Cardiac fibroblast (primary cell): ENCODE measurements at places on chromosomes 1 and 21.

- peak; percentile 55 for DNase-seq
Observed at GRCh38 chr1:171984850-171985485, 143.7 kb downstream of the DNM3 start.

GRCh38 chr1:114926607-114927006 is 71.9 kb downstream of the SYCP1 start:
- DNase-seq: no peak

DNA sequence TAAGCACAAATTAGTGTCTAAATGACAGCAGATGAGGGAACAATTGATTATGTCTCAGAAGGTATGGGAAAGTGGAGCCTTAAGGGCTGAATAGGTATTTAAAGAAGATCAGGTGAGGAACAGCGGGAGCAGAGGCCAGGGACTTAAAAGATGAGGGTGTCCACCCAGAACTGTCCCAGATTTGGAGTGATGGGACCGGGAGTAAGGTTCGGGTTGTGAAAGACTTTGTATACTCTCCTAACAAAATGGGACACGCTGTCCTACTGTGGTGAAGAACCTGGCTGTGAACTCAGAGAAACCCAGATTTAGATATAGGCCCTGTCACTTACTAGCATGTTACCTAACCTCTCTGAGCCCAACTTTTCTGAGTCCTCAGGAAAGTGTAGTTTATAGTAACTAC is 140.6 kb downstream of the C1orf21 start:
- no peak for DNase-seq

DNA sequence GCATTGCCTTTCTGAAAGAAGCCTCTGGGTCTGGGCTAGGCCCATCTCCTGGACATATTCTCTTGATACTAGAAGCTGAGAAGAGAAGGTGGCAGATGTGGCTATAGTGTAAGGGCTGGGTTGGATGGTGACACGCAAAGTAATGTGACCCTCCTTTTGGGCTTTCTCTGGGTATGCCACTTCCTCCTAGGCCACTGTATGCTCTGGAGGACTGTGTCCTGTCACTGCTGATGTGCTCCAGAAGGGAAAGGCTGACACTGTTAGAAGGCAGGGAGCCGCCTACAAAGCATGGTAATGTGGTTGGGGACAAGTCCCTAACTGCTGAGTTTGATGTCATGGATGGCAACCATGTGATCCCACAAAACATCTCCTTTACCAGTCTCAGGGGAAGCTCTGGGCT is 112.1 kb downstream of the BCAR3 start:
- DNase-seq: no peak

- DNase-seq: no peak
Observed at GRCh38 chr1:111597426-111597825, 22.2 kb upstream of the RAP1A start.

DNA sequence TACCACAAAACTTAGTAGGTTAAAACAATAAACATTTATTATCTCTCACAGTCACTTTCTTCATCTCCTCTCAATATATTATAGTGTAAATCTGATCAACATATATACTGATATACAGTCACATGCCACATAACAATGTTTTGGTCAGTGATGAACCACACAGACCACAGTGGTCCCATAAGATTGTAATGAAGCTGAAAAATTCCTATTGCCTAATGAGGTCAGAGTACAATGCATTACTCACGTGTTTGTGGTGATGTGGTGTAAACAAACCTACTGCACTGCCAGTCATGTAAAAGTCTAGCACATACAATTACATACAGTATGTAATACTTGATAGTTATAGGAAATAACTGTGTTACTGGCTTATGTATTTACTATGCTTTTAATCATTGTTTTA is 30.1 kb downstream of the OLFML3 start:
- DNase-seq: peak; percentile 59

DNA sequence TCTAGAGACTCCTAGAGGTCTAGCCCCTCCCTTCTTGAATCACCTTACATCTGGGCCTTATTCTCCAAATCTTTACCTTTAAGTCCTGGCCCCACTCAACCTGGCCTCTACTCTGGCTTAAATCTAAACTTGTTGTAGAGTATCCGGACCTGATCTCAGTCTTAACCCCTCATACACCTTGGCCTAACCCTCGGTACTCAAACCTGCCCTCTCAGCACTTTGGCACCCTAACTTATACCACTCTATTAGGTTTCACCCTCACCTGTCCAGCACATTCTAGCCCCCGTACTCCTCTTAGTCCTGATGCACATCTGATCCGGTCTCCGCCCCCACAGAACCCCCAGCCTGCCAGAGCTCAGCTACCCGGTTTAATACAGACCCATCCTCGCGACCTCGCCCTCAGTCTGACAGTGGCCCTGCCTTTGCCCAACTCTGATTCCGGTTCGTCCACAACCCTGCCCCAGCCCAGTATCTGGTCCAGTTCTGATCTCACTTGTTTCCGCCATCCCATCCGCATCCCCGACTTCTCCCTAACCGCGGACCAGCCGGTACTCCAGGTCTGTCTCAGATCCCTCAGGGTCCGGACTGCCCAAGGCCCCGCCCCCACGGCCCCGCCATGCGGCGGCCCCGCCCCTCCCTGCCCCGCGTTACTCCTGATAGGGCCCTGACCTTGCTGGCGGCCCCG is 1.5 kb downstream of the TRIM62 start:
- peak; percentile 81 for DNase-seq

GRCh38 chr21:42833439-42833815 is 45.9 kb downstream of the WDR4 start:
- peak; percentile 12 for DNase-seq

DNA sequence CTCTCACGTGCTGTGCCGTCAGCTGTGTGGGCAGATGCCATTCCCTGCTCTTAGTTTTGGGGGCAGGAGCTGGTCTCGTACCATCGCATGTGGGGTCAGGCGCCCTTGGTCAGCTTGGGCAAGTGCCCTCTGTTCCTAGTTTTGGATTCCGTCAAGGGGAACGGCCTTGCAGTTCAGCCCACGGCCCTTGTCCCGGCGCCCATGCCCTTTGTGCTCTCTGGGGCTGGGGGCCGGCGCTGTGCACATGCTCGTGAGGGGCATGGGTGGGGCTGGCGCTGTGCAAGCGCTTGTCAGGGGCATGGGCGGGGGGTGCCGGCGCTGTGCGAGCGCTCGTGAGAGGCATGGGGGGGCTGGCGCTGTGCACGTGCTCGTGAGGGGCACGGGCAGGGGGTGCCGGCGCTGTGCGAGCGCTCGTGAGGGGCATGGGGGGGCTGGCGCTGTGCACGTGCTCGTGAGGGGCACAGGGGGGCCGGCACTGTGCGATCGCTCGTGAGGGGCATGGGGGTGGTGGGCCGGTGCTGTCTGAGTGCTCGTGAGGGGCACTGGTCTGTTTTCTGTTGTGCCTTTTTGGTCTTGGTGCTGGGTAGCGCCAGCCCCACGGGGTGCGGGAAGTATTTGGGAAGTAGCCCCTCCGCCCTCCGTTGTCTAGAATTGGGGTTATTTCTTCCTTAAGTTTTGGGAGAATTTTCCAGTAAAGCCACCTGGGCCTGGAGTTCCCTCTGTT is 29.5 kb upstream of the DIP2A start:
- no peak for DNase-seq

DNA sequence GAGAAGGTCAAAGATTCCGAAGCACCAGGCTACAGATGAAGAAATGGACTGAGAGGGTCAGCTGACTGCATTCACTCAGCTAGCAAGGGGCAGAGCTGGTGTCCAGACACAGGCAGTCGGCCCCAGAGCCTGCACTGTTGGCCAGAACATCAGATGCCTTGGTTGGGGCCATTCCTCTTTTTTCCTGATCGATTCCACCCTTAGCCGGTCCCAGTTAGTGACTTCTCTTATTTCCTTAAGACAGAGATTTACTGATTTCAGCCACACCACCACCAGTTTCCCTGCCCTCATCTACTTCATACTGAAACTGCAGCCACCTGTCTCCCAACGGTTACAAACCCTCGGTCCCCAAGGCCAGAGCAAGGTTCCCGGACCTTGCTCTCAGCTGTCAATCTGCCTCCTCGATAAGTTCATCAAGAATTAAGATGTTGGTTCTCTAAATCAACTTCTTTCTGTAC is 11.5 kb downstream of the CD58 start:
- DNase-seq: no peak

GRCh38 chr1:39919545-39919944 is 17.8 kb upstream of the MYCL start:
- peak; percentile 74 for DNase-seq

DNA sequence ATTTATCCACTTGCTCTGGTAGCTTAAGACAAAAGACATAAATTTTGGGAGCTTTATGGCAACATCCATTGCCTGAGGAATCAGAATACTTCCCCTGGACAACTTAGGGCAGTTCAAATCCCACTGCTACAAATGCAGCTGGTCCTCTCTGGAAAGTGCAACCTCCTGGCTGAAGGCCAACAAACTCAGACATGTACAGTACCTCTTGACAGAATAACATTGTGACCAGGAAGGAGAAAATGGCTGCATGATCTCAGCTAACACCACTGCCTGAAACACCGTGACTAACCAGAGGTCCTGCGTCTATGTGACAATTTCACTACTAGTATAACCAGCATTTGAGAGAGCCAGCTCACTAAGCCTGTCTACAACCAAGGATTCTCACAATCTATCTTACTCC is 218.9 kb downstream of the CRB1 start:
- DNase-seq: peak; percentile 25

GRCh38 chr1:57772580-57773195 is 348.8 kb upstream of the DAB1 start:
- no peak for DNase-seq

GRCh38 chr1:61116421-61116820 is 34.1 kb downstream of the NFIA start:
- DNase-seq: peak; percentile 57

DNA sequence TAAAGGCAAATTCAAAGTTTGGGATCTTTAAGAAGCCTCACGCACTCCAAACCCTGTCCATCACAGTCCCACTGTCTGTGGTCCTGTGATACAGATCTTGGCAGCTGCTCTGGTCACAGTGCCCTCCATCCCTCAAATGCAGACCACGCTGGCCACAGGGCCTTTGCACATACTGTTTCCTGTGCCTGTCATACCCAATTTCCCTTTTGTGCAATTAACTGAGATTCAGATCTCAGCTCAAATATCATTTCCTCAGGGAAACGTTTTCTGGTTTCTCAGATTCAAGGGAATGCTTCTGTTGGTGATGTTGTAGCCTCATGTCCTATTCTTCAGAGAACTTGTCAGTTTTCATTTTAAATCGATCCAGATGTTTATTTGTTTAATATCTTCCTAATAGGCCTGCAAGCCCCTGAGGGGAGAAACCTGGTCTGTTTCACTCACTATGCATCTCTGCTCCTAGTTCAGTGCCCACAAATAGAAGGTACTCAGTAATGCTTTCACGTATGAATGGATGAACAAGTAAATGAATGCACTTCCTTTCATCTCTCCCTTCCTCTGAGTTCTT is 24.2 kb upstream of the GRIK3 start:
- no peak for DNase-seq

DNA sequence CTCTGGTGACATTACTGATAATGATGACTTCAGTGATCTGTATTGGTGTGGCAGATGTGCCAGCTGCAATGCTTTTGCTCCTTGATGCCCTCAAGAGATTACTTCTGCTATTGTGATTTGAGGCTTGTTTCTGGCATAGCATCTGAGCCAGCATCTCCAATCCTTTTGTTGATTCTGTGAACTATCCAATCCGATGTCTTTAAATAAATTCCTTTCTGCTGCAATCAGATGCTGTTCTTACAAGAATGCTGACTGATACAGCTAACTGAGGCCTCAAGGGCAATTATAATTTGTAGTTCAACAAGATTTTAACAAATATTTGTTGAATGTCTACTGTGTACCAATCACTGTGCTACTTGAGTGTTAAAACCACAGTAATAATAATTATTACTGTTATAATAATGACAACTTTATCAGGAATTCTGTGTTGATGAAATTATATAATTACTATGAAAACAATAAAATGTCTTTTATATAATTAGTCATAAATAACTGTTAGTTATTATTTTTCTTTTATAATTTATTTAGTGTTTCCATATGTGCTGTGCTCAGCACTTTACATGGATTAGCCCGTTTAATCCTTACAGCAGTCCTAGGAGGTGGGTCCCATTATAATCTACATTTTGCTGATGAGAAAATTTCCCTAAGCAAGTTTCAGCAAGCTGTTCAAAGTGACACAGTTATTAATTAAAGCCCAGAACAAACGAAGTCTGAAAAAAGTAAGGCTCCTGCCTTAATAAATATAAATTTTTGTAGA is 308.2 kb downstream of the BRINP3 start:
- peak; percentile 38 for DNase-seq

GRCh38 chr1:2821966-2822620 is 20.6 kb upstream of the TTC34 start:
- no peak for DNase-seq

GRCh38 chr1:14815175-14815877 is 216.8 kb downstream of the KAZN start:
- DNase-seq: no peak

- no peak for DNase-seq
Observed at GRCh38 chr1:41562328-41562727, 77.8 kb upstream of the EDN2 start.

DNA sequence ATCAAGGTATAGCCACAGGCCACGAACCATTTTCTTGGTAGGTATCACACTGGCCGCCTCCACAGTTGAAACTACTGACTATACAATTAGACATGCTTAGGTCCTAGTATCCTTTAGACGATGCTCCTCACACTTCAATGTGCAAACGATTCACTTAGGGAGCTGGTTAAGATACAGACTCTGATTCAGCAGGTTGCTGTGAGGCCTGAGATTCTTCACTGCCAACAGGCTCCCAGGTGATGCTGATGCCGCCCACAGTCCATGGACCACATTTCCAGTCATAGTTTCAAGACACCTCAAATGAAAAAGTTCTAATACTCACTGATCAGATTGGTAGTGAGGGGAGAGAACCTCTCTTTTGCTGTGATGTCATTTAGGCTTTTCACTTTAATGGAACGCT is 6.8 kb downstream of the ATP5PO start:
- no peak for DNase-seq

- peak; percentile 18 for DNase-seq
Observed at GRCh38 chr1:236753516-236753915, 41.6 kb upstream of the MTR start.

GRCh38 chr1:171254859-171255258 is 6.6 kb downstream of the FMO1 start:
- peak; percentile 21 for DNase-seq
